Colonic mucosa (tissue), 4 donors: ENCODE measurements at places on chromosomes 5 and 9.

GRCh38 chr9:70801181-70801829 is 320.1 kb downstream of the TRPM3 start:
- no peak for DNase-seq

DNA sequence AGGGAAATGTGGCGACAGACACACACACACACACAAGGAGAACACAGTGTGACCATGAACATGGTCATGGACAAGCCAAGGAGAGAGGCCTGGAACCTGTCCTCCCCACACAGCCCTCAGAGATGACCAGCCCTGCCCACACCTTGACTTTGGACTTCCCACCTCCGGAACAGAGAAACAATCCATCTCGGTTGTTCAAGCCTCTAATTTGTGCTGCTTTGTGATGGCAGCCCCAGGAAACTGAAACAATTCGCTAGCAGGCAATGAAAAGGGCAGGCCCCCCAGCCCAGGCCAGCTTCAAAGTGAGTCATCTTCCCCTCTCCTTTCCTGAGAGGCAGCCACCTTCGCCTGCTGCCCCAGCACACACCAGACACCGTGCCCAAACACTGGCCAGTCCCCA is 47.7 kb downstream of the NSUN2 start:
- no peak for DNase-seq

DNA sequence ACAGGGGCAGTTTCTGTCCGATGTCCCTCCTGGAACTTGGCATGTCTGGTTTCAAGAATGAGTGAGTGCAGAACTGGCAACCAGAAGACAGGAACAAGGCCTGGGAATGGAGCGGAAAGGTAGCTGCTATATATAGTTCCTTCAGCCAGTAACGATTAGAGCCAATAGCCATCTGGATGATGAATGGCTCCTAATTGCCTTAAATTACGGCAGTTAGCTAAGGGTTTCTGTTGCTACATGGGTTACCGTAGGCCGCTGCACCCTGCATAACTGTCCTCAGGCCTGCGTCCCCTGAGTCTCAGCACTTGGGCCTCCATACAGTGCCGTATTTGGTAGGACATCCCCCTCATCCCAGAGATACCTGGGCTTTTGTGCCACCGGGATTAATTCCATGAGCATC is 29.4 kb downstream of the WWC1 start:
- DNase-seq = no peak

DNA sequence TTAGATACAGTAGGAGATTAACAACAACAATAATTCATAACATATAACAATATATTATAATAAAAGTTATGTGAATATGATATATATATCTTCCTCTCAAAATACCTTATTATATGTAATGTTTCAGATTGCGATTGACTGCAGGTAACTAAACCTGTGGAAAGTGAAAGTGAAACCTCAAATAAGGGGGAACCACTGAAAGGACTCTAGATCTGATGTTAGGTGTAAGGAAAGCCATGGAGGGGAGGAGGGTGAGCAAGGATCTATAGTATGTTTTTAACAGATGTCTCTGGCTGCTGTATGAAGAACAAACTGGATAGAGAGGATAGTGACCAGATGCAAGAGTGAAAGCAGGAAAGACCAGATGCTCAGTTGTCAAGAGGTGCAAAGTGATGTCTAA is 5.8 kb upstream of the FSTL4 start:
- DNase-seq = no peak

GRCh38 chr9:79390077-79390698 is 181.6 kb upstream of the TLE4 start:
- no peak for DNase-seq

GRCh38 chr5:137778772-137779564 is 24.8 kb upstream of the HNRNPA0 start:
- DNase-seq = no peak

DNA sequence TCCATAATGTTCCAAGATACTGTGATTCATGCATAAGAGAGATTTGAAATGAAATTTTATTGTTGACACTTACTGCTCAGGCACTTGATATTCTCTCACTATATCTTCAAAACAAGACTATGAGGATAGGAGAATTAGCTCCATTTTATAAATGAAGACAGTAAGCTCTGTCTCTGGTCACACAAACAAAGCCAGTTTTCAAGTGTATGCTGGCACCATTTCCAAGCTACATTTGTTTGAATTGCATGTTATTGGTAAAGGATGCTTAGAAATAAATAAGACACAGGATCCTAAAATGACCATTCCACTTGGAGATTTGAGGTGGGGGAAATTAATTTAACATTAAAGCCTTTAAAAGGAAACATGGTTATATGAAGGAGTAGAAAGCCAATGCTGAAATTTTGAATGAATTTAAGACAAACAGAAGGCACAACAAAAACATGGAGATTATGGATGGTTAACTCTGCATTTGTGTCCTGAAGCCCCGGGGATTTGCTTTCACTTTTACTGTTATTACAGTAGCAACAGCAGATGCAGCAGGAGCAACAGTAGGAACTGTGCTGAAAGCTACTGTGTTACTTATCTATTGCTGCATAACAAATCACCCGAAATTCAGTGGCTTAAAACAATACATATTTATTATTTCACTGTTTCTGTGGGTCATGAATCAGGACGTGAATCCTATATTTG is 79.7 kb upstream of the ASTN2 start:
- no peak for DNase-seq

DNA sequence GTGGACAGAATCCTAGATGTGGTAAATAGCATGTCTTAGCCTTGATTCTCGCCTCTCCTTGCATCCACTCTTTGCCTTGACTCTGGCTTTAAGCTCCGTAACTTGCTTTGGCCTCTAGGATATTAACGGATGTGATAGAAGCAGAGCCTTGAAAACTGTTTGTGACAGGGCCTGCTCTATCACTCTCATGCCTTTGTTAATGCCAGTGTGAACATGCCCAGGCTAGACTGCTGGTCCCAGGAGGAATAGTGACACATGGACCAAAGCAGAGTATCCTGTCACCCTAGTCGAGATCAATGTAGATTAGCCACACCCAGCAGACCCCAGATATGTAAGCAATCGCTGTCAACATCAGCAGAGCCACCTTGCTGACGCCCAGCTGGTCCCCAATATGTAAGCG is 109.9 kb upstream of the C9orf72 start:
- DNase-seq = no peak

DNA sequence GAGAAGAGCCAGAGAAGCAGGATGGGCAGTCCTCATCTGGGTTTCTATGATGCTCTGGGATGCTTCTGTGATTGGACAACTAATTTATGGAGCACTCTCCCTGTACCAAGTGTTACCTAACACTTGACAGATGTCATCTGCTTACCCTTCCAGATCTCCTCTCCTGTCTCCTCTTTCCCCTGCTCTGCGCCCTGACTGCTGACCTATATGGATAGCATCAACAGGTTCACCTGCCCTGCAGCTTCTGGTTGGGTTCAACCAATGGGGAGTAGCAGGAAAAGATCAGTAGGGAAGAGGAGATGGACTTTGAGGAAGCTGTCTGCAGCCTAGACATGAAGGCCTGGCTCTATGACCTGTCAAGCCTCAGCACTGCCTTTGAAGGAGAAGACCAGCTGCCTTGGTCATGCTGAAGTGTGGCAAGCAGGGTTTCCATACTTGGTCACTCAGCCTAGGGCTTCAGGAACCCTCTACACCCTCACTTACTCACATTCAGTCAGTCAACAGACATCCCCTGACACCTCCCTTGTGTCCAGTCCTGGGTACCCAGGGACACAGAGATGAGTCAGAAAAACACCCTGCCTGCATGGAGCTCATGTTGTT is 11.3 kb upstream of the P4HA2 start:
- DNase-seq = no peak
